IMR-90 (cell line): ENCODE measurements at places on chromosomes 5 and 9.

GRCh38 chr5:106649031-106649430 is 1021.7 kb downstream of the EFNA5 start:
- DNase-seq: no peak

DNA sequence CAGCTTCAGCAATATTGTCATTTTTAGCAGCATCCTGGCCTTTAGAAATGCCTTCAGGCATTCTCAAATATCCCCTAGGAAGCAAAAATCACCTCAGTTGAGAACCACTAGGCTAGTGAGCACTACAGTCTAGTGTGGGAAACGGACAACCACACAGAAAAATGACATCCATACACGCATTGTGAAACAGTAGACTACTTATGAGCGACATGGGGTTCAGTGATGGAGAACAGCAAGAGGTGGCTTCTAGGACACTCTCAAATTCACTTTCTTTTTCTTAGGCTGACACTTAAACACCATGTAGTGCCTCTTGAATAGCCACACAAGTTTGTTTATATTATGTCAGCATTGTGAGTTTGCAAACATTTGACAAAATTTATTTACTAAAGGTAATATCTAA is 203.0 kb downstream of the KDM4C start:
- DNase-seq: no peak

DNA sequence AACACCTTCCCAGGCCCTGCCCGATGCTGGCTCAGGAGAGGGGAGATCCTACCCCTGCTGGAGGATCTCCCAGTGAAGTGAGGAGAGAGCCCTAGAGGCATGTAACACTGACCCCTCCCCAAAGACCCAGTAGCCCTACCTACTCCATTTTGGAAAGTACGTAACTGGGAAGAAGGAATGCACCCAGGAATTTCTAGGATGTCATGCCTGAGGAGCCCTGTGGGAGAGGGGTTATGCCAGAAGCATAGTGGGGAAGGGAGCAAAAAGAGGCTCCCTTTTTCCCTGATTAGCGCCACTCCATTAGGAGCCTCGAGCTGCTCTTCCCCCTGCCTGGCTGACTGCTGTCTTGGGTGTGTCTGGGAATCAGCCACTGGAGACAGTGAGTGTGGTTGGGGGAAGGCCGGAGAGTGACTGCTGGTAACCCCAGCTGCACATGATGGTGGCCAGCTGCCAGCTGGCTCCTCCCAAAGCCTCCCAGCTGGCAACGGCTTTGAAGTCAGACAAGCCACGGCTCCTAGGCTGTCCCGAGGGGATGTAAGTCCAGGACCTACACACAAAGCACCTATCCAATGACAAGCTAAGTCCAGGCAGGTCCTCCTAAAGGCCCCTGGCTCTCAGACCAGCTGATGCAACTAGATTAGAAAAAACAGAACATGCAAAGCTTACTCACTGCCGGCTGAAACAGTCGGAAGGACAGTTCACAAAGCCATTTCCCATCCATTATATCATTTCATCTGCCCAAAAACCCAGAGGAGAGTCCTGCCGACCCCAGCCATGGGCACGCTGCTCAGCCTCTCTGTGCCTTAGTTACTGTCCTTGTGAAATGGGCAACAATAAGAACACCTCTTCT is 136.5 kb upstream of the ABCA1 start:
- DNase-seq: peak; percentile 97

DNA sequence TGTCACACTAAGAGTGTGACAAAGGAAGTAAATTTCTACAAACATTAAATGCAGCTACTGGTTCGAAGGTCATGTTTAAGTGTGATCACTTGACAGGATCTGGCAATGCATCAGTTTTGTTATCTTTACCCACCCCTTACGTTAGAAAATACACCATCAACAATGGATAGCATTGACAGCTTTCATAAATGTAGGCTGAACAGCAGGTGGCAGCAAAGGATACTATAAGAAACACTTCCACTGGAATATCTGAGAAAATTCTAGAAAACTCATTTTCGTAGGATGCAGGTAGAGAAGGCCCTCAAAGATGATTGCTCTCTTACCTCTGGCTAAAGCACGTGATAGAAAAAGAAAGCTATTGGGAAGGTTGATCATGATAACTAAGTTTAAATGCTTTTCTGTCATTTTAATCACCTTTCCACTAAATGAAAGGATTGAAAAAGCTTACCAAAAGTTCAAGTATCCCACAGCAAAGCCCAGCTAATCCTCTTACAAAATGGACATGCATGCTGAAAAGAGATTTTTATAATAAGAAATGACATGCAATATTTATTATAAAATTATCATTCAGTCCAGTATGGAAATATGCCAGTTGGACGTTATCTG is 292.5 kb downstream of the PARP8 start:
- peak; percentile 30 for DNase-seq

- DNase-seq: no peak
Measured at GRCh38 chr9:76379494-76379893, 14.7 kb downstream of the RFK start.

DNA sequence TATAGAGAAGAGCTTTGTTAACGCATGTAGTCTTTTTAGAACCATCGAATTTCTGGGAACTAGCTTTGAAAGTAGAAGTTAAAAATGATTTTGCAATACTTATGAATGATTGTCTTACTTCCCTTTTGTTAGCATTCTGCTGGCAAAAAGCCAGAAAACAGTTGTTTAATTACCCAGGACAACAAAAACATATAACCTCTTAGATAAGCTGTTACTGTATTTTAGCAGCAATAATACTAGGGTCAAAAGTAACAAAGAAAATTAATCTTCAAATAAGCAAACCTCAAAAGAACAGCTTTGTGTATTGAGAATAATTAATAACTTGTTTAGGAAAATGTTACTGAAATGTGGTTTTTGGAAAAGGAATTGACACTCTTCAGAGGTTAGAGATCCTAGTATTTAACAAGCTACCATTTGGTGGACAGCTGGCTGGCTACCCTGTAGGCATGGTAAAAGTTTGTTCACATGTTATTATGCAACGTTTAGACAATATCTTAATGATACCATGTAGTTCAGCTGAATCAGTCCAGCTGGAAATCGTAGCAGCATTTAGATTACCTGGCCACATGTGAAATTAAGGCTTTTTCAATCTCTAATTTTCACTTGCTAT is 3.8 kb downstream of the FGF10 start:
- DNase-seq: no peak

DNA sequence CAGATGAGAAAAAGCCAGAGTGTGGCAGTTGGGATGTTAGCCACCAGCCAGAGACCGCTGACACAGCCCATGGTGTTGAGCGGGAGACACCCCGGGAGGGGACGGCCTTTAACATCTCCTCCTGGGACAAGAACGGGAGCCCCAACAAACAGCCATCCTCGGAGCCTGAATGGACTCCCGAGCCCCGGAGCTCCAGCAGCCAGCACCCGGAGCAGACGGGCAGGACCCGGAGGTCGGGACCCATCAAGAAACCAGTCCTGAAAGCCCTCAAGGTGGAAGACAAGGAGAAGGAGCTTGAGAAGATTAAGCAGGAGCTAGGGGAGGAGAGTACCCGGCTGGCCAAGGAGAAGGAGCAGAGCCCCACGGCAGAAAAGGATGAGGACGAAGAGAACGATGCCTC is 28.0 kb upstream of the POMT1 start:
- no peak for DNase-seq
